ENCODE measurements at places on chromosomes 3 and 15.

- no peak for DNase-seq
Observed at GRCh38 chr15:75727851-75728715, 15.4 kb upstream of the CSPG4 start.

DNA sequence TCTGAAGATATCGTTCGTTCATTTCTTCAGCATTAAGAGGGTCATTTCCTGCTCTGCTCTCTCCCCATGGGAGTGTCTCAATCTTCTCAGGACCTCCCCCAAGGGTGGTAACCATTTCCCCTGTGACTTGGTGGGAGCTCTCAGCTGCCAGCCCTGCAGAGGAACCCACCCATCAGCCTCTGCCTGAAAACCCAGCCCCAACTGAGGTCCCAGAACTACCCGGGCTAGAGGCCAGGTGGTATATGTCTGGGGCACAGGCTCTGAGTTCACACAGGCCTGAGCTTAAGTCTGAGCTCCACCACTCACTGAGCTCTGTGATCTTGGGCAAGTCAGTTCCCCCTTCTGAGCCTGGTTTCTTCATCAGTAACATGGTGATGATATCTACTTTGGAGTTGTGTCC lies 10.0 kb upstream of the ATP2B2 start:
- no peak for DNase-seq

GRCh38 chr15:101192081-101192480 lies 59.8 kb downstream of the CHSY1 start:
- no peak for DNase-seq

- no peak for DNase-seq
Observed at GRCh38 chr3:171279972-171280371, 180.2 kb downstream of the TNIK start.

DNA sequence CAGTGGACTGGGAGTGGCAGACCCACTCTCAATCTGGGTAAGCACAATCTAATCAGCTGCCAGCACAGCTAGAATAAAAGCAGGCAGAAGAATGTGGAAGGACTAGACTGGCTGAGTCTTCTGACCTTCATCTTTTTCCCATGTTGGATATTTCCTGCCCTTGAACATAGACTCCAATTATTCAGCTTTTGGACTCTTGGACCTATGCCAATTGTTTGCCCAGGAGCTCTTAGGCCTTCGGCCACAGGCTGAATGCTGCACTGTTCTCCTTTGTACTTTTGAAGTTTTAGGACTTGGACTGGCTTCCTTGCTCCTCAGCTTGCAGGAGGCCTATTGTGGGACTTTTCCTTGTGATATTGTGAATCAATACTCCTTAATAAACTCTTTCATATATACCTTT lies 477.7 kb upstream of the ZNF385D start:
- no peak for DNase-seq

DNA sequence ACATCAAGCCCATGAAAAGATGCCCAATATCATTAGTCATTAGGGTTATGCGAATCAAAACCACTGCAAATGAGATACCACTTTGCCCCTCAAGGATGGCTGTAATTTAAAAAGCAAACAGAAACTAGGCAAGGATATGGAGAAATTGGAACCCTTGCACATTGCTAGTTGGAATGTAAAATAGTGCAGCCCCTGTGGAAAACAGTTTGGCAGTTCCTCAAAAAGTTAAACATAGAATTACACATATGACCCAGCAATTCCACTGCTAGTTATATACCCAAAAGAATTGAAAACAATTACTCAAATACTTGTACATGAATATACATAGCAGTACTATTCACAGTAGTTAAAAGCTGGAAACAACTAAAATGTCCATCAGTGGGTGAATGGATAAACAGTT lies 186.8 kb upstream of the CGNL1 start:
- DNase-seq = no peak

DNA sequence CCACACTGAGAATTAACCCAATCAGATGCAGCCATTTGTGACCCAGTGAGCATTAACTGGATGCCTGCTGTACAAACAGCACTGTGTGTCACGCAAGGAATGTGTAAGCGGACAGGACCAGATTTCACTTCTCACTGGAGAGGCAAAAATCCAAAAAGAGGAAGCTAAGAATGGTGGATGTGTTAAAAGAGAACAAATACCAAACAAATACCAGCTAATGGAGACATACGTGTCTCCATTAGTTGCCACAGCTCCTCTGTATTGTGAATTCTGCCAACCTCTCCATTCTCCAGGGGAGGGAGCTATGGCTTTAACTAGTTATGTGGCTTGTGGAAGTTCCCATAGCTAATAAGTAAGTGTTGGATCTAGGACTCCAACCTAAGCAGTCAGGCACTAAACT lies 2.6 kb downstream of the LTF start:
- DNase-seq = no peak

DNA sequence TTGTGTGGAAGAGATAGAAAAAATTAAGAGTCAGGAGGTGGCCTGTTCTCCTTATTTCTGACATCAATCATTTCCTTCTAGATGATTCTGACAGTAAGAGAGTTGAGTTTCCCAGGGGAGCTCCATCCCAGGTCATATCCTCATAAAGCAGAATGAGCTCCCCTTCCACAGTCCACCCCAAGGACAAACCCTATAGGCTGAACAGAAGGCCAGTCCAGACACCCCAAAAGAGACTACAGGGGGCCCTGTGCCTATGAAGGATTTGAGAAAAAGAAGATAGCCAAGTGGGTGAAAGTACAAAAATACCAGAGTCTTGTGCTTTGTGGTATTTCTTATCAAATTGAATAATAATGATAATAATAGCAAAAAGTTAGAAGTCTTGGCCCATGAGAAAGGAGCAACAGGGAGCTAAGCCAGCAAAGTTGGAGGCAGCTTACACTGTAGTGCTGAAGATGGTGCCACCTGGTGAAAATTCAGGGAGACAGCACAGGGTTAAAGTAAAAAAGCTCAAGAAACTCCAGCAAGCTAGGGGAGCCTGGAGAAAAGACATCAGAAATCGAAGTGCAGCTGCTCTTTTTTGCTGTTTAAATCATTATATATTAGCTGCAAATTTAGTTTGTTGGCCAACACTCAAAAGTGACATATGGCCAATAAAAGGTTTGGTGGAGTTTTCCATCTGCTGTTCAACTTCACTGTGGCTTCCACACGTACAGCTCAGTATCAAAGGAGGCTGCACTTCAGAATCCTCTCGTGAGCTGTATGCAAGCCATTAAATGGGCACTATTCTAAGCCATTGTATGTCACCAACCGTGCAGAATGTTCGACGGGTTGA lies 35.8 kb upstream of the SLC24A5 start:
- peak; percentile 8 for DNase-seq

GRCh38 chr3:46138581-46138980 lies 69.5 kb downstream of the CCR1 start:
- DNase-seq = no peak

DNA sequence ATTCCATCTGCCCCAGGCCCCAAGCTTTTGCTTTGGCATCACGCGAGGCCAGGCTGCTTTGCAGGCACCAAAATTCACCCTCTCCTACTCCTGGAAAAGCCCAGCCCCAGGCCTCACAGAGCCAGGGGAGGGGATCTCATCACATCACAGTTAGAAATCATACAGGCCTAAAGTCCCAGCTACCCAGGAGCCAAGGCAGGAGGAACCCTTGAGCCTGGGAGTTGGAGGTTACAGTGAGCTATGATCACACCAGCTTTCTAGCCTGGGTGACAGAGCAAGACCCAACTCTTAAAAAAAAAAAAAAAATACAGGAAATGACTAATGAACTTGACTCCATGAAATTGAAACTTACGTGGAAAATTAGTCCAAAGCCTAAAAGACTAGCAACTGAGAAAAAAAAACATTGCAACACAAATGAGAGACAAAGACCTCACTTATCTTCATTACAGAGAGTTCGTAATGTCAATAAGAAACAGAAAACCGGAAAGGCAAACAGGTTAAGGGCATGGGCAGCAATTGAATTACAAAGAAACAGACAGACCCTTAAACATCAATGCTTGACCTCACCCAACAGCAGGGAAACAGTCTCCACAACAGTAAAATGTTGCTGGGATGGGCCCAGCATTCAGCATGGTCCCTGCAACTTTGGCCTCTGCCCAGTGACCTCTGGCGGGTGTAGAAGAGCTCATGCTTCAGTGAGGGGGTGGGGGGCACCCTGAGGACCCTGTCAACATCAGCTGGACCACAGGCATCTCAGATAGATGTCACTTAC lies 151.5 kb downstream of the LRRK1 start:
- no peak for DNase-seq
